Mesenchymal stem cell (in vitro differentiated cells and primary cell): ENCODE measurements at places on chromosomes 7 and 10.
A peak's percentile ranks its signal among the peaks of the same experiment; 100 is the strongest.

GRCh38 chr7:91263384-91264045, 718 bp upstream of the FZD1 start:
- DNase-seq: peak; percentile 55

GRCh38 chr10:119209035-119209735, 1.8 kb downstream of the GRK5 start:
- DNase-seq: peak; percentile 88

GRCh38 chr10:110918643-110919348, at the start of gene BBIP1:
TSS of gene BBIP1 (minus strand) at chr10:110919180. CDS start at chr10:110918157, 1,023 bp downstream.
- peak; percentile 100 for DNase-seq

- DNase-seq: no peak
These were observed 68.3 kb downstream of the CREB5 start for GRCh38 chr7:28480595-28480994.
